ENCODE measurements at places on chromosomes 16 and 17. TPM values are rescaled to one million over a fixed set of nuclear protein-coding genes. Genes with fewer than 3 reads are reported as not detected.

Gene GFER
- 8.6 TPM for total RNA-seq

Gene ZFP3
- 1.4 TPM for total RNA-seq

Gene RDM1
- total RNA-seq: not detected

Gene CDC6
- total RNA-seq: 2.9 TPM

Gene PRR29
- total RNA-seq: 0.99 TPM

Gene TMEM238L
- total RNA-seq: not detected

Gene NXN
- 18.1 TPM for total RNA-seq

Gene GPR139
- not detected for total RNA-seq

Gene GNGT2
- total RNA-seq: 0.45 TPM

Gene OR1E2
- total RNA-seq: not detected

Gene ABCA8
- total RNA-seq: 231 TPM

Gene GSDMA
- not detected for total RNA-seq

Gene TBC1D26
- not detected for total RNA-seq

Gene SPATA22
- not detected for total RNA-seq

Gene KRTAP4-1
- not detected for total RNA-seq

Gene SMIM5
- total RNA-seq: not detected

Gene OR2C1
- total RNA-seq: not detected

Gene SP2
- total RNA-seq: 3.7 TPM

Gene RAB26
- total RNA-seq: 3.6 TPM

Gene CES5A
- total RNA-seq: not detected

Gene PLCG2
- total RNA-seq: 0.09 TPM

Gene GP1BA
- not detected for total RNA-seq

Gene SLC16A13
- 3.1 TPM for total RNA-seq

Gene MIF4GD
- total RNA-seq: 3.8 TPM

Data from fibroblast of the aortic adventitia (primary cell).